Heart right ventricle (tissue), 16 donors: ENCODE measurements at places on chromosomes 6 and 20. TPM values are rescaled to one million over a fixed set of nuclear protein-coding genes. Genes with fewer than 3 reads are reported as not detected.
A peak's percentile ranks its signal among the peaks of the same experiment; 100 is the strongest.

The MYT1 gene
- 0.15 TPM for polyA plus RNA-seq

The HLA-DRB5 gene
- 0.29 TPM for polyA plus RNA-seq

The METTL24 gene
- not detected for polyA plus RNA-seq

The SEL1L2 gene
- 0.95 TPM for polyA plus RNA-seq

The PPP1R16B gene
- 5.4 TPM for polyA plus RNA-seq

The RBM38 gene
- 104 TPM for polyA plus RNA-seq

The SPATA25 gene
- polyA plus RNA-seq: 0.65 TPM

The TFAP2A gene
- polyA plus RNA-seq: 0.13 TPM

The SYTL3 gene
- 8.4 TPM for polyA plus RNA-seq

The BICRAL gene
- 2.7 TPM for polyA plus RNA-seq

The MUCL3 gene
- not detected for polyA plus RNA-seq

DNA sequence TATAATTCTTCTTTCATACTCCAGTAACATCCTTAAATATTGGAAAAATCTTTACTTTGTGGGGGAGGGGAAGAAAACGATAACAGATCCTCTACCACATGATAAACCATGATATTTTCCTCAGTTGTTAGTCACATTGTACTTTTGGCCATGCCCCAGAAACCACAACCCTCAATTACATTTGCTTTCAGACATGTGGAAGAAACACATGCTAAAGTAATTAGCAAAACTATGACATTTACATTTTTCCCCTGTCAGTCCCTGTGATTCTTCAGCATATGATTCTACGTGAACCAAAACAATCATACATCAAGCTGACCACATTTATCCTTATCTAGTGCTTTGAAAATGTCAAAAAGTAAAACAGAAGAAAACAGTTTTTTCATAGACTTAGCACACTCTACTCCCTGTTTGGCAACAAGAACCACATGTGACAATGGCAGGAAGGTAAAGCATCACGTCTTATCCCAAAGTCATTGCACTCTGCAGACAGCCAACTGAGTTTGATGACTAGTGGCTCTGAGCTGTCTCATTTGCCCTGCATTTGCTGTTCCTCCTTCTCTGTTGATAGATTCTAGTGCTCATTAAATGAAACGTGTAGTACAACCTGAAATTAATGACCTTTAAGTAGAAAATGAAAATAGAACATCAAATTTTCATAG lies 505.8 kb upstream of the MARCKS start:
- DNase-seq: peak; percentile 43

DNA sequence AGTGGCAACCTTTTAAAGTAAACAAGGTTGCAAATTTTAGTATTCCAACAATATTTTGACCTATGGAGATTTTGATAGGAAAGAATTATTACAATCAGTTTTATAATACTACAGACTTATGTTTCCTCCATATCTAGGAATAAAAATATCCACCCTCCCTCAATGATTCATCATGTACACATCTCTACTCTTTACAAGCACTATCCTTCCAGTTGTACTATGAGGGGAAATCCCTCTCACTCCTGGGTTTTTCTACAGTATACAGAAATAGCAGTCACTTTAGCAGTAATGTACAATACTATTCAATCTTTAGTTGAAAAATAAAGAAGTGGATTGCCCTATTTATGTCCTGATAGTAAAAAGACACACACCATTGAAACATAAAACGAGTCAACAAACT lies 46.3 kb upstream of the SCML4 start:
- no peak for DNase-seq

DNA sequence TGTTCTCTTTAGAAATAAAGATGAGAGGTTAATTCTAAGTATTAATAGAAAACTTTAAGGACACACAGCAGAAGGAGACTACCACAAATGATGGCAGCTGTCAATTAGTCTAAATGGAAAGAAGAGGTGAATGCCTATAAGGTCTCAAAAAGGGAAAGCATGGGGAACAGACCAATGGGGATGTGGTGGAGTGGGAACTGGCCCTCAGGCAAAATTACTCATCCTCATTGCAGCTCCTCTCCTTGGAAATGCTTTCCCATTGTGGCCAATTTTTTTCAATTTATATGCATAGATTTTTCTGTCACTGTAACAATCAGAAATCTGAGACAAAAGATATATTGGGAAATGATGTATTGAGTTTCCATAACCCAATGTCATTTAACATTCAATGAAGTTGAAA lies 222.9 kb upstream of the DEFB112 start:
- no peak for DNase-seq

- no peak for DNase-seq
Measured at GRCh38 chr6:37141281-37142049, 28.5 kb upstream of the PIM1 start.

DNA sequence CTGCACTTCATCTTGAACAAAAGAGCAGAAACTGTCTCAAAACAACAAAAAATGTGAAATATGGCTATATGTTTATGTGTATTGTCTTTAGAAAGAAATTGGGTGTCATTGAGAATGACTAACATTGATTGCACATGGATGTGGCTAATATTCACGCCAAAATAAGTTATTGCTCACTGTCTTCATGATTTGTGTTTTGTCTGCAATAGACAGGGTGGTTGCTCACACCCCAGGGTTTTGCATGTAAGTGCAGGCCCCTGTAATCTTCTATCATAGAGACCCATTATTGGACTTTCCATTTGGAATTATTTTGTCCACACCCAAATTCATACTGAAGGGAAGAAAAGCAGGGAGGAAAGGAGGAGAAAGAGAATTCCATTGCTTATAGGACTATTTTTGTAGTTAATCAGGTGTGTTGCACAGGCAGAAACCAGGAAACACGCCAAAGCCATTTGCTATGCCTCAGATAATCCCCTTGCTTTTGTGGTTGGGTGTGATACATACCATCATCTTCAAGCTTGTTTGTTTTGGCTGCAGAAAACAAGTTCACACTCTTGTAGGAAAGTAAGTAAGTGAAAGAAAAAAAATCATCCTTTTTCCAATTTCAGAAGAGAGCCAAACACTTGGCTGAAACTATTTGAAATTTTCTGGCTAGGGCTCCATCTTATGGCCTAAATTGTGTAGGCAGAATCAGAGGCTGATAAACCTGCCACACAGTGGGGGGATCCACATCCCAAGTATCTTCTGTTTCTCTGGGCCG lies 214.1 kb downstream of the COL12A1 start:
- no peak for DNase-seq

GRCh38 chr6:156780102-156780641 lies 3.0 kb downstream of the ARID1B start:
- DNase-seq: peak; percentile 39

DNA sequence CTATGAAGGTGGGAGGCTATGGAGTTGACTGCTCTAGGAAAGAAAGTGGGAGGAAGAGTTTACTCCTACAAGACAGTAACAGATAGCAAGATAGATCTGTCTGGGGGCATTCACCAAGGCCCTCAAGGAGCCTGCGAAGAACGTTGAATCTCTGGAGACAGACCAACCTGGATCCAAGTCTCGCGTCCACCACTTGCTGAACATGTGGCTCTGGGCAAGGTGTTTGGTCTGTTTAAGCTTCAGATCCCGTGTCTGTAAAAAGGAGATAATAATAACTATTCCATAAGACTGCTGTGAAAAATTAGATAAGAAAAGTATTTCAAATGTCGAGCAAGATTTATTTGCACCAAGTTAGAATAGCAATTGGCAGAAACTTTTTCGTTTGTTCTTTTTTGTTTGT lies 8.1 kb upstream of the EEF1A1 start:
- no peak for DNase-seq

DNA sequence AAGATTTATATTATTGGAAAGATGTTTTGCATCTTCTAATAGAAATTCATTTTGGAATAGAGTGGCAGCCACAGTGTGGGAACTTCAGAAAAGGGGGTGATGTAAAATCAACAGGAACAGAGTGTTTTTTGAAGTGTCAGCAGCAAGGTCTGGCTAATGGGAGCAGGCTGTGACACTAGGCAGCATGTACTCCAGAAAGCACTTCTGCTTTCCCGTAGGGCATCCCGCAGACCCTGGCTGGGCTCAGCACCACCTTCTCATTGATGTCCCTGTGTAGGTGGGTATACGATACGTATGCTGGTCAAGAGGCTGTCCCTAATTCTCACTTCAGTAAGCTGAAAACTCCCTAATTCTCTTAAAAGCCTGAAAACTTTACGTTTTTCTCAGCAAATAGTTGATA lies 74.7 kb downstream of the EYA4 start:
- no peak for DNase-seq

GRCh38 chr6:132465530-132466485 lies 47.1 kb downstream of the STX7 start:
- DNase-seq: no peak

DNA sequence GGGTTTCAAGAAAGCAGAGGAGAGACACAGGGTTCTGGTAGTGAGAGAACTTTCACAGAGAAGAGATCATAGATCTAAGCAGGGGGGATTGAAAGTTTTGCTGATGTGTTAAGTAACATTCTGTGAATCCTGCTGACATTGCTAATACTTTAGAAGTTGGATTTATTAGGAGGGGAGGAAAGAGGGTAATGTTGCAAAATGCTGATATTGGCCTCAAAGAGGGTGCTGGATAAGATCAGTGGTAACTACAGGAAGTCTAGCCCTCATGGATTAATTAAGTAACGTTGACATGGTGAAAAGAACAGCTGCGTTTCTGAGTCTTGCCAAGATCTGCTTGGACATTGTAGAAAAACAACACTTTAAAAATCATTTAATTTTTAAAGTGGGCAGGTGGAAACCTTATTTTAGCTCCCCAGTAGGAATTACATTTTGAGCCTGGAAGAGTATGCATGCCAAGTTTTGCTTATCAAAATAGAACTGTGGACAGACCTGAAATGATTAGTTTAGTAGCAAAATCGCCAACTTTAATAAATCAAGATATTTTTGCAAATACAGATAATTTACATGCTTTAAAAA lies 606.0 kb upstream of the HTR1E start:
- DNase-seq: no peak

DNA sequence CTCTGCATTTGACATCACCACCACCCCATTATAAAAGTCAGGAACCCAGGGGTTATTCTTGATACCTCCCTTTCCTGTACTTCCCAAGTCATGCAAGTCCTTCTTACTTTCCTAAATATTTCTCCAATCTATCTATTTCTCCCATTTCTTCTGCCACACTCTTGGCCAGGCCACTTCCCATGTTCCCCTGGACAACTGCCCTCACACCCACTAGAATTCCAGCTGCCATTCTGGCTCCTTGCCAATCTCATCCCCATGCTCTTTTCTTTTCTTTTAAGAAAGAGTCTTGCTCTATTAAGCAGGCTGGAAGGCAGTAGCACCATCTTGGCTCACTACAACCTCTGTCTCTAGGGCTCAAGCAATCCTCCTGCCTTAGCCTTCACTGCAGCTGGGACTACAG lies 15.2 kb downstream of the DEFB132 start:
- no peak for DNase-seq
